ENCODE measurements at places on chromosomes 11 and 22.
A peak's percentile ranks its signal among the peaks of the same experiment; 100 is the strongest.

DNA sequence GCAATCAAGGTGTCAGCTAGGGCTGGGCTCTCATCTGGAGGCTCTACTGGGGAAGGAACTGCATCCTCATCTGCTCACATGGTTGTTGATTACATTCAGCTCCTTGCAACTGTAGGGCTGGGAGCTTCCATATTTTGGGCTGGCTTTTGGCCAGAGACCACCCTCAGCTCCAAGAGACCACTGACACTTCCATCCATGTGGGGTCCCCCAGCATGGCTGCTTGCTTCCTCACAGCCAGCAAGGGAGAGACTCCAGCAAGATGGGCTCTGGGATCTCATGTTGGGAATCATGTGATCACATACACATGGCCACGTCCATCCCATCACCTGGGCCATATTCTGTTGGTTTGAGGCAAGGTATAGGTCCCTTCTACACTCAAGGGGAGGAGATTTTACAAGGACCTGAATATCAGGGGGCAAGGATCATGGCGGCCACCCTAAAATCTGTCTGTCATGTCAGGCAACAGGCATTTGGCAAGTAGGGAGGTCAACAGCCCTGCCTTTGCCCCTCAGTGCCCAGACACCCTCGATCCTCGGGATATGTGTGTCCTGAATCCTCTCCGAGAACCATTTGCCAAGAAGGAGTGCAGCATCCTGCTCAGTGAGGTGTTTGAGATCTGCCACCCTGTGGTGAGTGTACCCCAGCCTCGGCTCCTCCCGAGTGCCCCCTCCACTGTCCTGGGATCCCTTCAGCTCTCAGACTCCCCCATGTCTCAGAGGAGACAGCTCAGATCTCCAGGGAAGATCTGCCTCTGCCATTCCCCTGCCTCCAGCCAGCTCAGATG lies 48.7 kb downstream of the OTOG start:
- no peak for DNase-seq

DNA sequence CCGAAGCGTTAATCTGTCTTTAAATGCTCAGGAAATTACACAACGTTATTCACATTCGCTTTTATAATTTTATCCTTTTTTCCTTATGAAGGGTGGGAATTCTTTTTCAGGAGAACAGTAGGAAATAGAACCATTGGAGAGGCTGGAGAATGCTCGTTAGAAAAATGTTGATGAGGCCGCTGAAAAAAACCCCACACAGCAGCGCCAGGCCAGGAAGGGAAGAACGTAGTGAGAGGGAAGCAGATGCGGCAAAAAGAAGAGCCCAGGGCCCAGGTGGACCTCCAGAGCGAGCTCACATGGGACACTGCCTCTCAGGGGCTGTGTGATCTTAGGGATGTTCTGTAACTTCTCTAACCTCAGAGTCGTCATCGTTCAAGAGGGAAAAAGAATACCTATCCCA lies 691.6 kb downstream of the OPCML start:
- DNase-seq: no peak

GRCh38 chr22:38282397-38282796 lies 9.6 kb upstream of the TMEM184B start:
- DNase-seq: no peak

GRCh38 chr11:112999520-112999919 lies 38.3 kb downstream of the NCAM1 start:
- no peak for DNase-seq

GRCh38 chr11:34495239-34495723 lies 18.3 kb downstream of the ELF5 start:
- no peak for DNase-seq

GRCh38 chr11:123302751-123303195 lies 107.7 kb upstream of the CLMP start:
- DNase-seq: peak; percentile 85

Measured in fibroblast of skin of right quadriceps (primary cell).